Ascending aorta (tissue), 2 donors: ENCODE measurements at places on chromosomes 1 and 21.

- no peak within 1 kb of the TSS for H3K27ac ChIP-seq
- peaks cover 7% of the 10 kb centered on the region for H3K27me3 ChIP-seq
- no peaks in the 10 kb centered on the region for H3K36me3 ChIP-seq
- peaks cover 5% of the 10 kb centered on the region for H3K4me1 ChIP-seq
Observed at GRCh38 chr1:42380586-42381279, at the start of gene RIMKLA. Gene RIMKLA (plus strand): TSS chr1:42380792. CDS start chr1:42380935, 143 bp downstream.

DNA sequence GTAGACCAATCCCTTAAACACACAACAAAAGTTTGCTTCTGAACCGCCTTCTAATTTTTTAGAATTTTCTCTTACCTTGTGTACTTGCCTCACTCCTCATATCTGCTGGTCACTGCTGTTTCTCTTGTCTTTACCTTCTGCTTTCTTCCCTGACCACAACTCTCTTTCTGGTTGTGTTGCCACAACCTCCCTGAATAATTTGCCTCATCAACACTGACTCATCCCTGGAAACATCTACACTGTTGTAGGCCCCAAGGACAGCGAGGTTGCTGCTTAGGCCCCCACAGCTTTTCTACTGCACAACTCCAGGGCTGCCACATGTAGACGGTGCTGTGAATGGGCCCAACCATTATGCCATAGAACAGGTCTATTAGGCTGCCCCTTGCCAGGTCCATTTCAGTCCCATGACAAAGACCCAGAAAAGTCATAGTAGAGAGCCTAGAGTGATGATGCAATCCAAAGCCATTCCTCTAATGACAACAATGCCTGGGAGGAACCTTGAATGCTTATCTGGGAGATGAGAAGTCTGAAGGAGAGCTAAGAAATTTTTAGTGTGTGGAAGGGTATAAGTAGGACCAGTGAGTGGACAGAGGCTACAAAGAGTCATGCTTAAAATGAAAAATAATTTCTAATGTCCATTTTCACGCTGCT lies 36.6 kb upstream of the LCE5A start:
- no peaks in the 10 kb centered on the region for H3K4me1 ChIP-seq
- H3K27me3 ChIP-seq = no peaks in the 10 kb centered on the region
- H3K4me3 ChIP-seq = no peak overlapping the region
- H3K36me3 ChIP-seq = no peaks in the 10 kb centered on the region
- no peak for DNase-seq

- no peak overlapping the region for H3K4me3 ChIP-seq
- H3K36me3 ChIP-seq = no peaks in the 10 kb centered on the region
- no peak overlapping the region for H3K27ac ChIP-seq
- no peaks in the 10 kb centered on the region for H3K27me3 ChIP-seq
Observed at GRCh38 chr1:9473032-9473807, 66.0 kb upstream of the SLC25A33 start.

DNA sequence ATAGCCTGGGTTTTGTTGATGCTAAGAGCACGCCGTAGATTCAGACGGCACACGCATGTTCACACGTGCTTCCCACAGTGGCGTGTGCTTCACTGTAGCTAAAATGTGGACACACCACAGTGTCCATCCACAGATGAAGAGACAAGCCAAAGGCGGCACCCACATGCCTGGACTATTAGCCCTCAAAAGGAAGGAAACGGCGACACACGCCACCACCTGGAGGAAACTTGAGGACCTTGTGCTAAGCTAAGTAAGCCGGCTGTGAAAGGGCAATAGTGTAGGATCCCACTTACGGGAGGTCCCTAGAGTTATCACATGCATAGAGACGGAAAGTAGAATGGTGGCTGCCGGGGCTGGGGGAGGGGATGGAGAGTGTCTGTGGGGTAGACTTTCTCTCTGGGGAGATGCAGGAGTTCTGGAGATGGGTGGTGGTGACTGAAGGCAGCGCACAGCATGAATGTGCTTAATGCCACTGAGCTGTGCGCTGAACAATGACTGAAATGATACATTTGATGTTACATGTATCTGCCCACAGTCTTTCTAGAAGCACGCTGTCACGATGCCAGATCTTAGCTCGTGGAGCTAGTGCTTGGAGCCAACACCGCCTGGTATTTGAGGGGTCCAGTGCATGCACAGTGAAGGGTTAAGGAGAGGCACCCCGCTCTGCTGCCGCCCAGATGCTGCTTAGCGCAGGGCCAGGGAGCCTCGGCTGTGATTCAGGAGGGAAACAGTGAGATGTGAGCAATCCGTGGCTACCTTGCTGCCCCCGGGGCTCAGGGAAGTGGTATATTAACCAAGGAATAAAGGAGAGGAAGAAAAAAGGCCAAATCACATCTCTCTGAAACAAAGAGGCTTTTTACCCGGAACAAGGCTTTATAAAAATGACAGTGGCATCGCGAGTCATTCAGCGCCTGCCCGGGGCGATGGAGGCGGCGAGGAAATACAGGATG lies 103.7 kb downstream of the PRDM16 start:
- H3K27ac ChIP-seq = peak overlapping the region; percentile 91
- H3K27me3 ChIP-seq = no peaks in the 10 kb centered on the region
- no peaks in the 10 kb centered on the region for H3K36me3 ChIP-seq
- no peak for DNase-seq
- H3K4me3 ChIP-seq = no peak overlapping the region

- DNase-seq = no peak
- H3K4me3 ChIP-seq = no peak overlapping the region
- no peaks in the 10 kb centered on the region for H3K4me1 ChIP-seq
- no peak overlapping the region for H3K27ac ChIP-seq
Observed at GRCh38 chr21:23003951-23004350, 2005.7 kb downstream of the NCAM2 start.

DNA sequence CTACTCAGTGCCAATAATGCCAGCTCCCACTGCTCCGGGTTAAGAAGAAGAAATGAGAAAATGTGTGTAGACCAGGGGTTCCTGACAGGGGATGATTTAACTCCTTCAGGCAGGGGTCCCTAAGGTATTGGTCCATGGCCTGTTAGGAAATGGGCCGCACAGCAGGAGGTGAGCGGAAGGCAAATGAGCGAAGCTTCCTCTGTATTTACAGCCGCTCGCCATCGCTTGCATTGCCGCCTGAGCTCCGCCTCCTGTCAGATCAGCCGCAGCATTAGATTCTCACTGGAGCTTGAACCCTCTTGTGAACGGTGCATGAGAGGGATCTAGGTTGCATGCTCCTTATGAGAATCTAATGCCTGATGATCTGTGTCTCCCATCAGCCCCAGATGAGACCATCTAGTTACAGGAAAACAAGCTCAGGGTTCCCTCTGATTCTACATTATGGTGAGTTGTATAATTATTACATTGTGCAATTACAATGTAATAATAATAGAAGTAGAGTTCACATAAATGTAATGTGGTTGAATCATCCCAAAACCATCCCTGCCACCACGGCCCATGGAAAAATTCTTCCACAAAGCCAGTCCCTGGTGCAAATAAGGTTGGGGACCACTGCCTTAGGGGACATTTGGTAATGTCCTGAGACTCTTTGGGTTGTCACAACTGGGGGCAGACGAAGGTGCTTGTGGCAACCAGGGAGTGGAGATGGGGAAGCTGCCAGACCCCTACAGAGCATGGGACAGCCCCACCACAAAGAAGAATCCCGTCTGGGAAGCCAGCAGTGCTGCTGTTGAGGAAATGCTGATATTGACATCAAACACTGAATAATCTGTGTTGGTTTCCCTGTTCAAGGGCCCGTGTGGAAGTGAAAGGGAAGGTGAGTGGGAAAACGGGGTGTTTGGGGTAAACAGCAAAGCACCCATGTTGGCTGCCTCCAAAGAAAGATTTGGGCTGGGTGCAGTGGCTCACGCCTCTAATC lies 60.8 kb downstream of the DHRS3 start:
- peak overlapping the region; percentile 91 for H3K27ac ChIP-seq
- no peaks in the 10 kb centered on the region for H3K36me3 ChIP-seq
- peaks cover 46% of the 10 kb centered on the region for H3K4me1 ChIP-seq
- DNase-seq = no peak
- no peak overlapping the region for H3K4me3 ChIP-seq

- H3K4me1 ChIP-seq = peaks cover 27% of the 10 kb centered on the region
- H3K27me3 ChIP-seq = no peaks in the 10 kb centered on the region
- H3K27ac ChIP-seq = peak overlapping the region; percentile 100
- DNase-seq = peak; percentile 87
- H3K36me3 ChIP-seq = no peaks in the 10 kb centered on the region
Observed at GRCh38 chr1:153533689-153534201, 2.0 kb downstream of the S100A6 start.

DNA sequence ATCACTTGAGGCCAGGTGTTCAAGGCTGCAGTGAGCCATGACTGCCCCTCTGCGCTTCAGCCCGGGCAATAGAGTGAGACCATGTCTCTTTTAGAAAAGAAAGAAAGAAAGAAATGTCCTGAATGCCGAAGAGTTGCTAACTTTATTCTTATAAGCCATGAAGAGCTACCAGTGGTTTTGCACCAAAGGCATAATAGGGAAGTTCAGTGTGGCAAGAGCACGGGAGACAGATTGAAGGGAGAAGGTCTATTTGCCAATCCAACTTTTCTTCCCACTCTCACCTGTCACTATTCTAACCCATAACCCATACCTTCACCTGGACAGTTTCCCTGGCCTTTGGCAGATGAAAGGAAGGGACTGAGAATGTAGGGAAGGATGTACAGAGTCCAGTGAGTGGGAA lies 4.4 kb upstream of the PEA15 start:
- peaks cover 4% of the 10 kb centered on the region for H3K4me1 ChIP-seq
- no peak overlapping the region for H3K27ac ChIP-seq
- no peak overlapping the region for H3K4me3 ChIP-seq
- H3K27me3 ChIP-seq = no peaks in the 10 kb centered on the region

DNA sequence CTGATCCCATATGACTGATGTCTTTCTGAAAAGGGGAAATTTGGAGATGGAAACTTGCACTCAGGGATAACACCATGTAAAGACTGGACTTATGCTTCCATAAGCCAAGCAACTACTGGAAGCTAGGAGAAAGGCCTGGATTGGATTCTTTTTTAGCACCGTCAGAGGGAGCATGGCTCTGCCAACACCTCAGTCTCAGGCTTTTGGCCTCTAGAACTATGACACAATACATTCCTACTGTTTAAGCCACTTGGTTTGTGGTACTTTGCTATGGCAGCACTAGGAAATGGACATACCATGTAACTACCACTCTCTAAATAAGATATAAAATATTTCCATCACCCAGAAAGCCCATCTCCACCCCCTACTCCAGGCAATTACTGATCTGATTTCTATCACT lies 139.7 kb downstream of the CYYR1 start:
- no peak overlapping the region for H3K4me3 ChIP-seq
- no peaks in the 10 kb centered on the region for H3K27me3 ChIP-seq
- no peaks in the 10 kb centered on the region for H3K4me1 ChIP-seq
- H3K36me3 ChIP-seq = no peaks in the 10 kb centered on the region
- DNase-seq = no peak
- no peak overlapping the region for H3K27ac ChIP-seq

GRCh38 chr1:89286549-89287180 lies 14.0 kb upstream of the GBP5 start:
- peaks cover 6% of the 10 kb centered on the region for H3K4me1 ChIP-seq
- no peak for DNase-seq
- no peaks in the 10 kb centered on the region for H3K36me3 ChIP-seq
- H3K27me3 ChIP-seq = no peaks in the 10 kb centered on the region
- no peak overlapping the region for H3K27ac ChIP-seq

DNA sequence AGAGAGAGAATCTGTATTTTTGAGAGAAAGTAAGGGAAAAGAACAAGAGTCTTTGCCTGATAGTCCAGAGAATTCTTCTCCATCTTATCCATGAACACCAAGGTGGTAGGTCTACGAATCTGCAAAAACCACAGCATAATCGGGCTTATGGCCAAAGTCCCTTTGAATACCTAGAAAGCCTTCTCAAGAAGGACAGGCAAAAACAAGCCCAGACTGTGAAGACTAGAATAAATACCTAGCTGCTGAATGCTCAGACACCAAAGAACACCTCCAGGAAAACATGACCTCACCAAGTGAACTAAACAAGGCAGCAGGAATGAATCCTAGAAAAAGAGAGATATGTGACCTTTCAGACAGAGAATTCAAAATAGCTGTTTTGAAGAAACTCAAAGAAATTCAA lies 79.2 kb downstream of the HFM1 start:
- H3K27ac ChIP-seq = no peak overlapping the region
- H3K27me3 ChIP-seq = no peaks in the 10 kb centered on the region
- no peaks in the 10 kb centered on the region for H3K36me3 ChIP-seq

- no peaks in the 10 kb centered on the region for H3K27me3 ChIP-seq
- H3K4me1 ChIP-seq = peaks cover 23% of the 10 kb centered on the region
- peak overlapping the region; percentile 81 for H3K27ac ChIP-seq
- DNase-seq = no peak
- H3K4me3 ChIP-seq = no peak overlapping the region
Observed at GRCh38 chr1:6360517-6361070, 33.0 kb downstream of the ACOT7 start.

- no peaks in the 10 kb centered on the region for H3K27me3 ChIP-seq
- DNase-seq = no peak
Observed at GRCh38 chr1:62234688-62235087, 40.0 kb downstream of the L1TD1 start.

- no peaks in the 10 kb centered on the region for H3K36me3 ChIP-seq
- H3K27me3 ChIP-seq = no peaks in the 10 kb centered on the region
- H3K4me1 ChIP-seq = no peaks in the 10 kb centered on the region
- no peak overlapping the region for H3K4me3 ChIP-seq
- DNase-seq = no peak
- no peak overlapping the region for H3K27ac ChIP-seq
Observed at GRCh38 chr1:98336472-98337083, 324.9 kb upstream of the SNX7 start.

- no peak for DNase-seq
- H3K4me1 ChIP-seq = no peaks in the 10 kb centered on the region
- no peaks in the 10 kb centered on the region for H3K27me3 ChIP-seq
- H3K4me3 ChIP-seq = no peak overlapping the region
- H3K36me3 ChIP-seq = no peaks in the 10 kb centered on the region
- H3K27ac ChIP-seq = no peak overlapping the region
Observed at GRCh38 chr1:116794804-116795481, 40.7 kb downstream of the CD2 start.

- H3K4me3 ChIP-seq = no peak overlapping the region
- peaks cover 4% of the 10 kb centered on the region for H3K36me3 ChIP-seq
- no peak for DNase-seq
- no peak overlapping the region for H3K27ac ChIP-seq
- no peaks in the 10 kb centered on the region for H3K27me3 ChIP-seq
- H3K4me1 ChIP-seq = no peaks in the 10 kb centered on the region
Observed at GRCh38 chr1:164841702-164842465, 282.9 kb downstream of the PBX1 start.

GRCh38 chr1:247749870-247750269 lies 1.9 kb upstream of the OR14A2 start:
- no peaks in the 10 kb centered on the region for H3K27me3 ChIP-seq
- H3K36me3 ChIP-seq = no peaks in the 10 kb centered on the region
- no peaks in the 10 kb centered on the region for H3K4me1 ChIP-seq
- H3K4me3 ChIP-seq = no peak overlapping the region
- H3K27ac ChIP-seq = no peak overlapping the region

DNA sequence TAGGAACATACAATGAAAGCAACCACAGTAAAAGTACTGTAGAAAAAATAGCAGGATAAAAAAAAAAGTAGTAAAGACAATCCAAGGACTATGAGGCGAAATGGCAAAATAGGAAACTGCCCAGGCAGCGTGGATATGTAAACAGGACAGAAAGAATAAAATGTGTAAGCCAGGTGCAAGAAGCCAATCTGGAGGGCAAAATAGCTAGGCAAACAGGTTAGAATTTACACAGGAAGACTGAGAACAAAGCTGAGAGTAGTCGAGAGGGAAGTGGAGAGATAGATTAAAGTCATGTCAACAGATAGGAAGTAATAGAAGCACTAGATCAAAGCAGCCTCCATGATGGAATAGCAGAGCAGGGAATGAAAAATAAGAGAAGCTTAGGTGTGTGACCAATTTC lies 124.2 kb upstream of the B3GALT2 start:
- no peaks in the 10 kb centered on the region for H3K36me3 ChIP-seq
- H3K27me3 ChIP-seq = no peaks in the 10 kb centered on the region
- H3K4me1 ChIP-seq = no peaks in the 10 kb centered on the region

- no peaks in the 10 kb centered on the region for H3K27me3 ChIP-seq
- peak; percentile 33 for DNase-seq
- H3K27ac ChIP-seq = no peak overlapping the region
- H3K4me3 ChIP-seq = no peak overlapping the region
- no peaks in the 10 kb centered on the region for H3K36me3 ChIP-seq
Observed at GRCh38 chr1:89804642-89805237, 16.1 kb upstream of the LRRC8D start.
